ENCODE measurements at places on chromosomes 11 and 22. TPM values are rescaled to one million over a fixed set of nuclear protein-coding genes. Genes with fewer than 3 reads are reported as not detected.
A peak's percentile ranks its signal among the peaks of the same experiment; 100 is the strongest.

DNA sequence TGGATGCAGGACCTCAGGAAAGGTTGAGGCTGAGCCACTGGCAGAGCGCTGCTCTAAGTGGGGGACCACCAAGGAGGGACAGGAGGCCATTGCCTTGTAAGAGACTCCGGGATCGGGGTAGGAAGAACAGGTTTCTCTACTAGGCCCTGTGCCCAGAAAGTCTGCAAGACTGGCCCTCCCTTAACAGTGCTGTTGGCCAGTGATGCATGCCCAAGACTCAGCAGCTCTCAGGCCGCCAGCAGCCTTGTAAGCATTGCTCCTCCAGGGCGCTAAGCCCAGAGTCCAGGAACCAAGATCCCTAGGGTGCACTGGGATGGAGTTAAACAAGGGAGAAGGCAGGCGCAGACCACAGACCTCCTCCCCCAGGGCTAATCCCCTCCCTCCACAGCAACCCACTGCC is 39.3 kb upstream of the PANX1 start:
- DNase-seq = no peak

DNA sequence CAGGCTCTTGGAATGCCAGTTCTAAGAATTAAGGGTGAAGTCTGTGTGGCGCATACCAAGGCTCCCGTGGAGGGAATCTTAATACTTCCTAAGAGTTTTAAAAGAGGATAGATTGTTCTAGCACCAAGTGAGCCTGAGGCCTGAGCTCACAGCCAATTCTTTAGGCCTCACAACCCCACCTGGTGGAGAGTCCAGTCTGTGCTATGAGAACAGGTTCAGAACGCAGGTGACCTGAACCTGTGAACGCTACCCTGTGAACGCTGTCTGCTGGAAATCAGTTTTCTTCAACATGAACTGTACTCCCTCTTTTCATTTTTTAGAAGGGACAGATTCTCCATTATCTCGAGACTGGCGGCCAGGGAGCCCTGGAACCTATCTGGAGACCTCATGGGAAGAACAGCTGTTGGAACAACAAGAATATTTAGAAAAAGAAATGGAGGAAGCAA is 43.2 kb upstream of the DLAT start:
- DNase-seq = peak; percentile 70

Gene CCDC85B
- 36.9 TPM for total RNA-seq

- no peak for DNase-seq
These were observed 305.3 kb downstream of the ETS1 start for GRCh38 chr11:128282053-128282452.

- no peak for DNase-seq
These were observed 84.3 kb downstream of the SNX19 start for GRCh38 chr11:130831976-130832375.

DNA sequence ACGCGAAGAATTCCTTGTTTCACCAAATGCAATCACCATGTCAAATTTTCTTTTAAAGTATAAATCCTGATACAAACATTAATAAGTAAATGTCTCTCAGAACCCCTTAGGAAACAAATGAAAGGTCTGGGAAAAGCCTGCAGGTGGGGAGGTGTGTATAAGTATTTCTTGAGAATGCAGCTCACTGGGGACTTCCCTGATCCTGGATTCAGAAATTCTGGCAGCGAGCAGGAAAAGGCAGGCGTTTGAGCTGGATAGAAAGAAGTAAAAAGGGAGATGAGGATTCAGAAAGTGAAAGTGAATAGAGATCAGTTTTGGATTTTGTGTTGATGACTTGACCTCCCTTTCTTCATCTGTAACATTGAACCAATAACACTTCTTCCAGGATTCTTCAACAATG is 68.3 kb upstream of the CTSC start:
- no peak for DNase-seq

- no peak for DNase-seq
These were observed 23.9 kb downstream of the PHLDB1 start for GRCh38 chr11:118631142-118631909.

- DNase-seq = no peak
These were observed 11.7 kb downstream of the GVQW3 start for GRCh38 chr11:76392870-76393269.

Gene HEPACAM
- 2.6 TPM for total RNA-seq

GRCh38 chr11:100824041-100824809 is 137.1 kb downstream of the ARHGAP42 start:
- DNase-seq = no peak

DNA sequence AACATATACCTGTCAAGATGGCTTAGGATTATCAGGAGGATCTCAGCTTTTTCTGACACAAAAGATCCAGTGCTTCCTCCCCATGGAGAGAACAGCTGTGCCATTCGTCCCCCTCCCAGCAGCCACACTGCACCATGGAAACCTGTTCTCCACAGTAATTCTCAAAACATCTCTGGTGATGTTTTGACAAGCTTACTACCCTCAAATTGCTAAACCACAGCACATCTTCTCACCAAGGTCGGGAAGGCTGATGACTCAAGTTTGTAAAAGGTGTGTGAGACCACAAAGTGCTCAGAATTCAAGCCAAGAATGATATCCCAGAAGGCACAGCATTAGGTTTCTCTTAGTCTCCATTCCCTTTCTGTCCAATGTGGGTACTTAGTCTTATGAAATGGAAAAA is 3.9 kb upstream of the RAB38 start:
- DNase-seq = no peak

DNA sequence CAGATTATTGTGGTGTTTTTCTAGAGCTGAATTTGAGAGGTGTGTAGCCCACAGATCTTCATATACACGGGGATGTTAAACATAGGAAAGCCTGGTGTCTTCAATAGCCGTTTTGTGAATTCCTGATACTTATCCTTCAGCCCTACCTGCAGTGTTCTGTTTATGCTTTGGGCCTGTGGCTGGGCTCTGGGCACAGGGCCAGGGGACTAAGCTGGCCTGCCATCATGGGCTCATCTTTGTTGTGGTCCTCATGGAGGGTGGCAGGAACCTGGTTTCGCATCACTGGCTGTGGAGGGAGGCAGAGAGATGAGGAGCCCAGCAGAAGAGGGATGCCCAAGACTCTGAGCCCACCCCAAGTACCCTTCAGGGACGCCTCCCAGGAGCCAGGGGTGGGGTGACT is 112.4 kb downstream of the CACNA1I start:
- no peak for DNase-seq

Gene TTLL1
- 10.4 TPM for total RNA-seq

Gene VWCE
- 0.76 TPM for total RNA-seq

Gene OOSP4B
- total RNA-seq = not detected

- no peak for DNase-seq
These were observed 16.0 kb downstream of the ZNRF3 start for GRCh38 chr22:28899199-28899853.

DNA sequence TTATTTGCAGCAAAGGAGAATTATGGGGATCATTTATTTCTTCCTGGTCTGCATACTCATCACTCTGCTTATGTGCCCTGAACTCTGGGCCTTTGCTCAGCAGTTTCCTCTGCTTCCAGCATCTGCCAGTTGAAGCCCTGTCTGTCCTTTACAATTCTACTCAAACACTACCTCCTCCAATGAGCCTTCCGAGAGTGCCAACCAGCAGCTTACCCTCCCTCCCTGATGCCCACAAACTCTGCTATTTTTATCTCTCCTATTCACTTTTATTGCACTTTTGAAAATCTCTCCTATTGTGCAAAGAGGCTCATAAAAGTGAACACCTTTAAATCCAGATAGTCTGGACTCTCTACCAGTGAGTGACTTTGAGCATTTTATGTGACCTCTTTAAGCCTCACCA is 3.6 kb upstream of the ME3 start:
- DNase-seq = no peak

Gene PATE2
- total RNA-seq = not detected

Gene PATE3
- total RNA-seq = not detected

Gene BIRC3
- total RNA-seq = 7.2 TPM

DNA sequence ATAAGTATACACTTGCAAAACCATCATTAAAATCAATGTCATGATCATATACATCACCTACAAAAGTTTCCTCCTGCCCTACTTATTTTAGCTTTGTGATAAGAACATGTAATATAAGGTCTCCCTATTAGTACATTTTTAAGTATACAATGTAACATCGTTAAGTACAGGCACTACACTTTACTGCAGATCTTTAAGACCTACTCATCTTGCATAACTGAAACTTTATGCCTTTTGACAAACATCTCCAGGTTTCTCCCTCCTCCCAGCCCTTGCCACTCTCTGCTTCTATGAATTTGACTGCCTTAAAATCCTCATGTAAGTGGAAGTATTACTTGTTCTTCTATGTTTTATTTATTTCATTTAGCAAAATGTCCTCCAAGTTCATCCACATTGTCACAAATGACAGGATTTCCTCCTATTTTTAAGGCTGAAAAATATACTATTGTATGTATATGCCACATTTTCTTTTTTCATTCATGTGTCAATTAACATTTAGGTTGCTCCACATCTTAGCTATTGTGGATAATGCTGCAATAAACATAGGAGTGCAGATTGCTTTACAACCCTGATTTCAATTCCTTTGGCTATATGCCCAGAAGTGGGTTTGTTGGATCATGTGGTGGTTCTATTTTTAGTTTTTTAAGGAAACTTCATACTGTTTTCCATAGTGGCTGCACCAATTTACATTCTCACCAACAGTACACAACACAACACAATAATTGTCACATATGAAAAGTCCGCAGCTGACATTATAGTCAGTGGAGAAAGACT is 471.1 kb upstream of the ANO3 start:
- DNase-seq = no peak

DNA sequence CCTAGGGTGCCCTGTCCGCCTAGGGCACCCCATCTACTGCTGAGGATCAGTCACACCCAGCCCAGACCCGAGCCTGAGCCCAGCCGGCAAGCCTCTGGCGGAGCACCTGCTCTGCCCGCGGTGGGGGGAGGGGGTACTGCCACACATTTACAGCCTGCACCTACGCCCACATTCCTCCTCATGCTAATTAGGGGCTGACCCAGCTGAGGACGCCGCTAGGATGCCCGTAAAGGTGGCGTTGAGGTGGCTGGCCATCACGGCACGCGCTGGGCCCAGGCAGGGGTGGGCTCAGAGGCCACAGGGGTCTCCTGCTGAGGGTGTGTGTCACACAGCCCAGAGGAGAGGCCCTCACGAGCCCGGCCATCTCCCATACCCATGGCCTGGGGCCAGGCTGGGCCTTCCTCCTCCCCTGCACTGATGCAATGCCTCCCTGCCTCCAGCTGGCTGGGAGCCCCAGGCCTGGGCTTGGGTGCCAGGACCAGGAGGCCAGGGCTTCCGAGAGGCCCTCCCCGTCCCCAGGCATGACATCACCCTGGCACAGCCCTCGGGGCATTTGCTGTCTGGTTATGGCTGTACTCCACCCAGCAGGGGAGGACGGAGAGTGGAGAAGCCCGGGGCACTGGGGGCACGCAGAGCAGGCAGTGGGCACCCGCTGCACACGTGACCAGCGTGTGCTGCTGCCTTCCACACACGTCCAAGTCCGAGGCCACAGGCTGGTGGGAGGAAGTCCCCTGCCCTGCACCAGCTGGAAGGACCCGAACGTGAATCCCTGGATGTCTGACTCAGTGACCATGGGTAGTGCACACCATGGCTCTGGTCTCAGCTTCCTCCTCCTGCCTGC is 12.7 kb downstream of the DUSP8 start:
- DNase-seq = peak; percentile 96

- no peak for DNase-seq
These were observed 458.5 kb upstream of the CCDC90B start for GRCh38 chr11:83744620-83745192.

GRCh38 chr11:9002920-9003572 is 755 bp downstream of the NRIP3 start:
- DNase-seq = no peak

DNA sequence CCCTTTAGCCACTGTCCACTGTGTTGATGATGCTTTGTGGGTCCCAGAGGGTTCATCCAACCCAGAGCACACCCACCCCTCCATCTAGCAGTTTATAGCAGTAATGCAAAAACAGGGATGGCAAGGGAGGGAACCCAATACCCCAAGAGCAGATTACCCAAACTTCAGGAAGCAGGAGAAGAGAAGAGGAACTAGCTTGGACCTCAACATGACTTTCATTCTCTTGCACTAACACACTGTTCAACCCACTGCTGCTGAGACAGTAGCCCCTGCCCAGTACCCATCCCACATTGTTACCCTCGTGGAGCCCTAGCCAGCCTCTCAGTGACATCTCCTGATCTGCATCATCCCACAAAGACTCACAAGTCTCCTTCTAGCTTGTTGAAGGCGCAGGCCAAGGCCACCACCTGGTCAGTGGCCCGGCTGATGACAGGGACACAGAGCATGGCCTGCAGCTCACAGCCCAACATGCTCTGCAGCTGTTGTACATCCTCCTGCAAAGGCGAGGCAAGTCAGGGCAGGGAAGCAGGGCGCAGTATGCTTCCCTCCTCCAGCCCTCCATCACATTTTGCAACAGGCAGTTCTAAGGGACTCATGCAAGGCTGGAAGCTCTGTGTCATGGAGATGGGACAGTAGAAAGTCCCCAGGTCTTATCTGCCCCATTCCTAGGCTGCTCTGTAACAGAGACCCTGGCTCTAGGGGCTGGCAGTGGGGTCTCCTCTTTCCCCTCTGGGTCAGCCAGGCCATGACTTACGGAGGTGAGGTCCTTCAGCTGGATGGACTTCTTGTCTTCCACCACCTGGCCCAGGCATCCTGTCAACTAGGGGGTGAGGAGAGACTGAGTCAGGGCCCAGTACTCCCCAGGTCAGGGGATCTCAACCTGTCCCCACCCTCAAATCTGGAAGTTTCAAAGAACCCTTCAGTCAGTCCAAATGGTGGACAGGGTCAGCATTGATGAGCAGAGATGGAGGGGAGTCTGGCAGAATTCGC is 85.5 kb downstream of the PDE2A start:
- peak; percentile 20 for DNase-seq

DNA sequence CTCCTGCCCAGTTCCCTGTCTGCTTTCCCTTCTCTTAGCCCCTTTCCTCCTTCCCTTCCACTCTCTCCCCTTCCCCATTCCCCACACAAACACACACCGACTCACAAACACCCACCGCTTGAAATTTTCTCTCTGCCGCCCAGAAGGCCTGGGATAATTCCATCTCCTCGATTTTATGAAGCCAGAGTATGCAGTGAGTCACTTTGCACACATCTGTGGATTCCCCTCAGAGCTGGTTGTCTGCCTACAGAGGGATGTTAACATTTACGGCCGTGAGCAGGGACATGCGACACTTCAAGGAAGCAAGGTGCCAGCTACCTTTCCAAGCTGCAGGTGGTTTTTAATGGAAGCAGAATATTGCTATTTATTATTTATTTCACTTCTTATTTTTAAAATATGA is 332.0 kb downstream of the TENM4 start:
- no peak for DNase-seq

Gene C11orf71
- 8.6 TPM for total RNA-seq

DNA sequence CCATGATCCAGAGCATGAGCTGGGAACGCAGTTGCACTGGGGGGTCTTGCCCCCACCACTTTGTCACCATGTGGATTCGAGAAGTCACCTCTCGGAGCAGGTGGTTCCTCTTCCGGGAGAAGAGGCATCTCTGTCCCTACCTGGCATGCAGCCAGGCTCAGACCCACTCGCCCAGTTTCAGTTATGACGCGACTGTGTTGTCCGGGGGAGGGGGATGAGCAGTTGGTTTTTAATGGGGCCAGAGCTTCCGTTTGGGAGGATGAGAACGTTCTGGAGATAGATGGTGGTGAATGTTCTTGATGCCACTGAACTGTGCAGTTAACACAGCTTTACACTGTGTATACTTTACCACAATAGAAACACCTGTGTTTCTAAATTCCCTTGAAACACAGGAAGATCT is 41.5 kb downstream of the DHCR7 start:
- no peak for DNase-seq

Measured in heart left ventricle (tissue), 16 donors.